Esophagus mucosa (tissue), 1 donor: ENCODE measurements at places on chromosomes 13 and 19.

GRCh38 chr13:20159646-20160305 lies 1.1 kb downstream of the GJA3 start:
- ATAC-seq = no peak

GRCh38 chr19:35618857-35619256 lies 6.3 kb downstream of the HAUS5 start:
- no peak for ATAC-seq

DNA sequence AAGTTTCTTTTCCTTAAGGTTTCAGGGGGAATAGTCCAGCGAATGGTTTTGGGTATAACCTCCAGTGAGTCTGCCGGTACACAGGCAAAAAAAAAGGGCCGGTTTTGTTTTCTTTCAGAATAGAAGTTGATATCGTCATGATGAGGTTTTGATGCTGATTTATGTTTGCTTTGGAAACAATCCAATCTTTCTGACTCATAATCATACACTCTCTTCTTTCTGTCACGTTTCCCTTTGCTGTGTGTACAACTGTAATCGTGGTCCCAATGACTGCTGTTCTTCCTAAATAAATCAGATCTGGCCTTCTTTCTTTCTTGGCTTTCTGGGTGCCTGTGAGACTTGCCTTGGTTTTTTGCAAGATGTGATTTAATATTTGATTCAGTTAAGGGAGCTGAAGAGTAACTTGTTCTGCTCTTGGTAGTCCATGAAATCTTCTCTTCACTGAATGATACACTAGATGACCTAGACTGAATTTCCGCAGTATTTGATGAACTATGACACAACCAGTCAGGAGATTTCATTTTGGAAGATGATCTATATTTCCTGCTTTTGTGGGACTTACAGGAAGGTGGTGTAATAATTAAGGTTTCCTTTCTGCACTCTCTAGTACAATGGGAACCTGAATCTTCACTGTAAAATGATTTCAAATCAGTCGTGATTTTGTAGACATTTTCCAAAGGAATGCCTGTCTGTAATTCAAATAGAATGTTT lies 34.9 kb upstream of the METTL21C start:
- peak; percentile 62 for ATAC-seq

- peak; percentile 76 for ATAC-seq
Measured at GRCh38 chr19:2952953-2953481, 8.2 kb upstream of the ZNF77 start.

GRCh38 chr13:29605860-29606526 lies 10.5 kb upstream of the SLC7A1 start:
- no peak for ATAC-seq

DNA sequence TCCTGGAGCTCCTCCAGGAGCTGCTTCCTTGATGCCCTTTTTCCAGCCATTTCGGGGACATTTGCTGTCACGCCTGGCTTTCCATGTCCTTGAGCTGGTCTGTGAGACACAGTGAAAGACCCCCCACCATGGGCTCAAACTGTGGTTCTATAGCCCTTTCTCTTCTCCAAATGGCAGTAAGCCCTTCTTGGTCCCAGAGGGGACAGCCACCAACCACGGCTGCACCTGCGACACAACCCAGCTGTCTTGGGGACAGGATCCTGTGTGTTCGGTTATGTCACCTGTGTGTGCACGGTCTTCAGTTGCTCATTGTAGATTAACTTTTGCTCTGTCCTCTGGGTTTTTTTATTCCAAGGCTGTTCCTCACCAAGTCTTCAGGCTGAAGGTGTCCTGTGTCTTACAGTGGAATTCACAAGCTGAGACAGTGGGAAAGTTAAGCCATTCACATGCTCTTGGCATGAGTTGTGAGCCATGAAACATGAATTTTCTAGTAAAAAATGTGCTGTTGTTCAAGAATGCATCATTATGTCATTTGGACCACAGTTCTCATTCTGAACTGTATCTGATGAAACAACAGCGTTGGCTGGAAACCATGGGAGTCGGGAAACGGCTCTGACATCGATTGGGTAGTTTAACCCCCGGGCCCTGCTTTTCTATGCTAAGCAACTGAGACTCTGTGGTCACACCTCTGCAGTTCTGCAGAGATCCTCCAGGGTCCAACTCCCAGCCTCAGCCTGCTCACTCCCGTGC lies 129.5 kb upstream of the MCF2L start:
- no peak for ATAC-seq

DNA sequence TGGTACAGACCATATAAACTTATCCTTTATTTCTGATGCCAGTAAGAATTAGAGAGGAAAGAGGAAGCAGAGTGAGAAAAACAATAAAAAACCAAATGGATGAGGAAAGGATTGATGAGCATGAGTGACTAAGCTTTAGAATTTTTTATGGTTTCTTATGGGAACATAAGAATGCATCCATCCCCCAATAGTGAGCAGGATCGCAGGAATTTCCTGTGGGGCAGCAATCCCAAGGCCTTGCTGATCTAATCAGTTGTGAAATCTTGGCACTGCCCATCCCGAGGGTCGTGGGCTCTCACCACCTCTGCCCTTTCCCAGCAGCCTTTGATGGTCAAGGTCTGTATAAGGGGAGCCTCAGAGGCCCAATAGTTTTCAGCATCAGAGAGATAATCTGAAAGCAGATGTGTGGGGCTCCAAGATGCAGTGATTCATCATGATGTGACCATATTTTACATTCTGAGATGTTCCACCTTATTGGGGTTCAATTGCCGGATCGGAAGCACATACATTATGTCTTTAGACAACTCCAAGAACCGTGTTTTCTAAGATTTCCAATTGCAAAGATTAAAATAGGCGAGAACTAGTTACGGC lies 222.1 kb downstream of the DNAJC15 start:
- no peak for ATAC-seq

DNA sequence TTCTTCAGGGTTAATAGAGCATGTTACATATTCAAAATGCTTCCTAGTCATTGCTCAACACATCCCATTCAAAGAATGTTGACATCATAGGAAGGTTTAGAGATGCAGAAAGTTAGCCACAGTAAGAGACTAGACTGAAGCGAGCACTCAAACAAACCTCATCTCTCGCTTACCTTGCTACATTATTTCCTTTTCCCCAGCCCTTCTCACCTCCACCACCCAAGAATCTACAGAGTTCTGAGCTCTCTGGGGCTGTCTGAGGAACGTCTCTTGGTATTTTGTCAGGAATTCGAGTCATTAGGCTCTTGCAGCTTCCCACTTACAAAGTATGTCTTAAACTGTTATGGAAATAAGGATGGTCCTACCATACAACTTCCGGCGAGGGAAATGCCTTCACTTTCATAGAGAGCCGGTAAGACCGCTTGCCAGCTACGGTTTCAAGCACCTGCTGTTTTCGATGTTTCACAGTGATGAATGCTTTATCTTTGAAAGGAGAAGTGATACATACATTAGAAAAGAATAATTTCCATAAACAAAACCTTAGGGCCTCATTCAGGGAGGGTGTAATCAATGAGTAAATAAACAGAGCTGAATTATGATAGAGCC lies 65.1 kb downstream of the FLT1 start:
- ATAC-seq = no peak

DNA sequence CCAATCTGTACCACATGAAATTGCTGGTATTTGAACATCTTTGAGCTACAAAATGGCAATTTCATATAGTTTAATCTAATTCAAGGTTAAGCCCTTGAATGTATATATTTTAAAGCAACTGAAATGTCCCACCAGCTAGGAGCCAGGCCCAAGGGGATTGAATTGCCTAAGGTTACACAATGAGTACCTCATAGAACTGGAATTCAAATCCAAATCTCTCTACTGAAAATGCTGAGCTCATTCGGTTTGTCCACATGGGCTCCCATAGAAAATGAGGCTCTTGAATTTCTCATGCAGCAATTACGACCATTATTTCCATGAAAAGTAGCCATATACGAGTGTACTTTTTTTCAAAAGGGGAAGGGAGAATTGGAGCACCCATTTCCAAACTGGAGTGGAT lies 31.5 kb upstream of the FNDC3A start:
- ATAC-seq = no peak

DNA sequence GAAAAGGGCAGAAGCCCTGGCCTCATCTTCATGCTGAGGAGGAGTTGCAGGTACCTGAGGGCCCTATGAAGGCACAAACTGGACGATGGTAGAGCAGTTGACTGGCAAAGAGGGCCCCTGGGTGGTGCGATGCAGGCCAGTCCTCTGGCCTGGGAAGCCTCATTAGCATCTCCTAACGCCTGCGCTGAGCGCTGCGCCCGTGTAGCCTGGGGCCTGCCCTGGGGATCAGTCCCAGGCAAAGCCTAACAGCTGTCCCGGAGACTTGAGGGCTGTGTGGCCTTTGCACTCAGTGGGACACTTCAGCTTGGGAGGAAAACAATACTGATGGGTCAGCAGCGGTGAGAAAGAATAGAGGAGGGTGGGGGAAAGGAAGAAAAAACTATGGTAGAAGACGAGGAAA lies 187.7 kb downstream of the RAP2A start:
- no peak for ATAC-seq

GRCh38 chr13:77492982-77493381 lies 42.5 kb upstream of the SCEL start:
- ATAC-seq = peak; percentile 89

DNA sequence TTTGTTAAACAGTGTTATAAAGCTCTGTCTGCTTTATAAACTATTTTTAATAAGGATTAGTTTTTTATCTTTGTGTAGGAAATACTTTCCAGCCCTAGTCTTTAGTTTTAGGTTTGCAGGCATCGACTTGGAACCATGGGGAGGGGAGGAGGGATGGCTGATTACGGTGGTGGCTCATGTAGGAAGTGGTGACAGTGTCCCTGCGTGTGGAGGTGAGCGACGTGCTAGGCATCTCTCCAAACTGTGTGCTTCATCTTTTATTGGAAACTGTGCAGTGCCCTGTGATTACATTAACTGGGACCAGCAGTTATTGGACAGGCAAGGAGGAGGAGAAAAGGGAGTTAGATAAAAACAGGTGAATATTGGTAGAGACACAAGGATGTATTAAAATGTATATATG lies 203.8 kb downstream of the ATP8A2 start:
- no peak for ATAC-seq

- ATAC-seq = no peak
Measured at GRCh38 chr13:91313103-91313502, 34.4 kb upstream of the MIR17HG start.

GRCh38 chr13:102905905-102906771 lies 60.3 kb downstream of the ERCC5 start:
- ATAC-seq = no peak

DNA sequence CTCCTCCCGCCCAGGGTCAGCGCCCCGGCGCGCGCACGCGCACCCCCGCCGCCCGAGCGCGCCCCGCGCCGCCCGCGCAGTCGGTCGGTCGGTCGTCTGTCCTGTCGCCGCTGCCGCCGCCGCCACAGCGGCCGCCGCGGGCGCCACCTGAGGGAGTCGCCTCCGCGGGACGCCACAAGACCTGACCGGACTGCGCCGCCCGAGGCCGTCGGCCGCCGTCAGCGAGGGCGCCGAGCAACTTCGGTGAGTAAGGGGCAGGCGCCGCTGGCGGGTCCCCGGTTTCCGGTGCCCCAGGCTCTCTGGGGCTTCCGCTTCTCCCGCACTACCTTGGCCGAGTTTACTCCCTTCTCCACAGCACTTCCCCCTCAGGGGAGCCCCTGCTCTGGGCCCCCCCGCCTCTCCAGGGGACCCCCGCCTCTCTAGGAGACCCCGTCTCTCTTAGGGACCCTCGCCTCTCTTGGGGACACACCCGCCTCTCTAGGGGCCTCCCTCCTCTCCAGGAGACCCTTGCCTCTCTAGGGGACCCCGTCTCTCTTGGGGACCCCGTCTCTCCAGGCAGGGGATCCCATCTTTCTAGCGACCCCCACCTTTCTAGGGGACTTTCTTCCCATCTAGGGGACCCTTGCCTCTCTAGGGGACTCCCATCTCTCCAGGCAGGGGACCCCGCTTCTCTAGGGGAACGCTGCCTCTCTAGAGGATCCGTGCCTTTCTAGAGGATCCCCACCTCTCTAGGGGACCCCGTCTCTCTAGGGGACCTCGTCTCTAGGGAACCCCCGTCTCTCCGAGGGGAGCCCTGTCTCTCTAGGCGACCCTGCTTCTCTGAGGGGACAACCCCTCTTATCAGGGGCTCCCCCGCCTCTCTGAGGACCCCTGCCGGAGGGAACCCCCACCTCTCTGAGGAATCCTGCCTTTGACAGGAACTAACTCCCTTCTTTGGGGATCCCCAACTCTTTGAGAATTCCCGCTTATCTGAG lies 19.3 kb upstream of the GATAD2A start:
- ATAC-seq = no peak

DNA sequence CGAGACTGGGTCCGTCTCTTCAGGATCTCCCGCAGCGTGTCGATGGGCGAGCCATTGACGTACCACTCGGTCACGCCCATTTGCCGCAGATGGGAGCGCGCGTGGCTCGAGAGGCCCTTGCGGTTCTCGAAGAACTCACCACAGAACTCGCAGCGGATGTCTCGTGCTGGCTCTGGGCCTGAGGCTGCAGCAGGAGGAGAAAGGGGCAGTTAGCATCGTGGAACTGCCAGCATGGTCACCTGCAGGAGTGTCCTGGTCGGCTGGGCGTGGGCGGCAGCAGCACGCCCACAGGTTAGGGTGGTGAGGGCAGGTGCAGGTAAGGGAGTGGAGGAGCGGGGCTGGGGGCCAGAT lies 8.5 kb upstream of the AKAP8L start:
- ATAC-seq = no peak

DNA sequence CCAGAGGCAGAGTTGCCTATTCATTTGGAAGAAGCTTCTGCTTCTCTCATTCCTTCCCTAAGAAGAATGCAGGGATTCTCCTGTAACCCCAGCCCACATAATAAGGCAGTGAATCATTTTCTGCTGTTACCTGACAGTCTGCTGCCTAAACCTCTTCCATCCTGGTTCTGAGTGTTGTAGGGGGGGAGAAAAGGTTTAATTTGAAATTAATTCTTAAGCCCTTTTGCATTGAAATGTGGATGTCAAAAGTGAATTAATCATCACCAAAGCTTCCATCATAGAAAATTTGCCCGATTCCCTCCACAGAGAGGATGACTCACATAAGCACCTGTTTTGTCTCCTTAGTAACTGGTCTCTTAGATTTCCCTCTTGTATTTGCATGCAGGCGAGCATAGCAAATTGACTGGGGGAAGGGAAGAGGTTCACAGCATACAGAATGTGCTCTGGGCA lies 146.7 kb upstream of the FNDC3A start:
- ATAC-seq = no peak

DNA sequence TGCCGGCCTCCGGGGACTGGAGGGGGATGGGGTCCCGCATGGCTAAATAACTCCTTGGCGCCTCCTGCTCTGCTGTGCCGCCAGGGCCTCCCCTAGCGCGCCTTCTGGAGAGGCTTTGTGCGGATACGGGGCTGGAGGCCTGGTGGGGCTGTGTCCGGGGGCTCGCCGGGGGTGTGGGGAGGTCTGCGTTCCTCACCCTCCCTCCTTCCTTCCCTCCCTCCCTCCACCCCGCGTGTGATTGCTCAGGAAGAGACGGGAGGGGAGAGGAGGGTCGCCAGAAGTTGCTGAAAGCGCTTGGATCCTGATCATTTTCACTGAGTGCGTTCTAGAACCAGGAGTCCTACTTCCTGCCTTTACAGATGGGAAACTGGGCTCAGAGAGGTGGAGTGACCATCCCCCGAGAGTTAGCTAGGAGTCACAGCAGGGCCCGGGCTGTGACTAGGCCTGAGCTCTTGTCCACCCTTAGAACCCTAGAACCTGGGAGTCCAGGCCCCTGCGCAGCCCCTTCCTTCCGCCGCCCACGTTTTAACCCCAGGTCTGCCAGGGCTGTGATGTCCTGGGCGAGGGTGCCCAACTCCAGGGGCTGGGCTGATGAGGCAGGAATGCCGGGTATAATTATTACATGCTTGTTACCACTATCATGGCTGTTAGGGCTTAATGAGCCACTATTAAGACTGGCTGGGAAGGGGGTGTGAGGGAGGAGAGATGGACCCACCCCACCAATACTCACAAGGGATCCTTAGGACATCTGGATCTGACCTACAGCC lies 782 bp upstream of the JUND start:
- no peak for ATAC-seq

GRCh38 chr13:76750126-76750525 lies 136.1 kb downstream of the KCTD12 start:
- ATAC-seq = no peak
